H9 (cell line): ENCODE measurements at places on chromosomes 2 and 18.

DNA sequence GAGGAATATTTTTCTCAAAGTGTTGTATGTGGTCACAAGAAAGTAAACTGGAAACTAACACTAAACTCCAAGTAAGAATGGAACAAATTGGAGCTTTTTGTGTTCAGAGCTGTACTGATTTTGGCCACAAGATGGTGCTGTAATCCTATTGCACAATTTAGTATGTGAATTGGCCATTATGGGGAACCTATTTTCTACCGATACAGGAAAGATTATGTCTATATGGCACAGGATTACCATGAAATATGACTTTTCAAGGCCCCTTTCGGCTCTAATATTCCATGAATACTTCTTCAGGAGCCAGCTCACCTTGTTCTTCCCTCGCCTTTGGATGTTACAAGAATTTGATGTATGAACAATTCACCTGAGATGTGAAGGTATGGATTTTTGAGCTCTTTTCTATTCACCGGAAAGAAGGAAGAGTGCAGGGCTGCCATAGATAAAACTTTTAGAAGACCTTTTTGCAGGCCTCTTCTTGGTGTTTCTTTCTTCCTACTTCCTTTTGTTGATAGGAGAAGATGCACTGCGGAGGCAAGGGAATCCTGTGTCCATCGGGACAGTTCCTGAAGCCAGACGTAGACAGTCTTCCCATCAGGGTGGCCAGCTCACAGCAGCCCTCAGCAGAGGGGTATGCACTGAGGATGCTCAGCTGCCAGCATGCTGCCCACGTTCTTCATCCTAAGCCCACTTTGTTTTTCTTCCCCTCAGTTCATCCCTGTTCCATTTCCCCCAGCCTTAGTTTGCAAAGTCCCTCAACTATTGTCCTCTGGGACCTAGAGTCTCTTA, 13.3 kb downstream of the MRPL44 start:
- no peak for DNase-seq

- no peak for DNase-seq
Measured at GRCh38 chr2:28408764-28409599, 16.3 kb downstream of the FOSL2 start.

DNA sequence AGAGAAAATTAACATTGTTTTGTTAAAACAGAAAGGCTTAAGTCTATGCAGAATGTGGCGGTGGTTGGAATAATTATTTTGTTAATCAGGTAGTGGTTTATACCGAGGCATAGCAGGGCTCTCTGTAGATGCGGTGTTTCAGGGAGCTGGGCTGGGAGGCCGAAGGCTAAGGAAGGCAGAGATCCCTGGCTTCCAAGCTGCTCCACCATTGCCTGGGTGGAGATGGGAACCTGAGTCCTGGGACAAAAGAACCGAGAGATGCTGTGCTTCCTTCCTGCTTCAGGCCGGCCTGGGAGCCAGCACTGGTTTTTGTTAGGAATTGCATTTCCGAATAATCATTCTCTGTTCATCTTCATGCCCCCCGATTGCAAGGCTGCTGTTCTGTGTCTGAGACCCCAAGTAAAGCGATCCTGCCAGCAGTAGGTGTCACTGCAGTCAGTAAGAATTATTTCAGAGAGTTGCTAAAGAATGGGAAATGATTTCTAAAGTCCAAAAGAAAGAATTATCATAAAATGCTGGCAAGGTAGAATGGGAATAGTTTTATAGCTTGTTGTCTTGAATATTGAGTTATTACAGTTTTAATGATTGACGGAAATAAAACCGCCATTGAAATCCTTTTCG, 824.9 kb downstream of the GALR1 start:
- no peak for DNase-seq

- DNase-seq, result no peak
Measured at GRCh38 chr2:235630718-235631296, 137.0 kb downstream of the AGAP1 start.

DNA sequence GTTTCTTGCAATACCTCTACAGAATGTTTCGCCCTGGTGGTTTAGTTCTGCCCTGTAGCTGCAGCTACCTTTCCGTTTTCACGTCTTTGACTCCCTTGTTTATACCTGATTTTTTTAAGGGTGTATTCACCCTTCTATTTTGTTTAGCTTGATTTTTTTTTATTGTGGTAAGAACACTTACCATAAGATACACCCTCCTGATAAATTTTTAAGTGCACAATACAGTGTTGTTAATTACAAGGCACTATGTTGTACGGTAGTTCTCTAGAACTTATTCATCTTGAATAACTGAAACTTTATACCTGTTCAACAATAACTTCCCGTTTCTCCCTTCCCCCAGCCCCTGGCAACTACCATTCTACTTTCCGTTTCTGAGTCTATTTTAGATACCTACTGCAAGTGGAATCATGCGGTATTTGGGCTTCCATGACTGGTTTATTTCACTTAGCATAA, 48.9 kb upstream of the NABP1 start:
- no peak for DNase-seq

DNA sequence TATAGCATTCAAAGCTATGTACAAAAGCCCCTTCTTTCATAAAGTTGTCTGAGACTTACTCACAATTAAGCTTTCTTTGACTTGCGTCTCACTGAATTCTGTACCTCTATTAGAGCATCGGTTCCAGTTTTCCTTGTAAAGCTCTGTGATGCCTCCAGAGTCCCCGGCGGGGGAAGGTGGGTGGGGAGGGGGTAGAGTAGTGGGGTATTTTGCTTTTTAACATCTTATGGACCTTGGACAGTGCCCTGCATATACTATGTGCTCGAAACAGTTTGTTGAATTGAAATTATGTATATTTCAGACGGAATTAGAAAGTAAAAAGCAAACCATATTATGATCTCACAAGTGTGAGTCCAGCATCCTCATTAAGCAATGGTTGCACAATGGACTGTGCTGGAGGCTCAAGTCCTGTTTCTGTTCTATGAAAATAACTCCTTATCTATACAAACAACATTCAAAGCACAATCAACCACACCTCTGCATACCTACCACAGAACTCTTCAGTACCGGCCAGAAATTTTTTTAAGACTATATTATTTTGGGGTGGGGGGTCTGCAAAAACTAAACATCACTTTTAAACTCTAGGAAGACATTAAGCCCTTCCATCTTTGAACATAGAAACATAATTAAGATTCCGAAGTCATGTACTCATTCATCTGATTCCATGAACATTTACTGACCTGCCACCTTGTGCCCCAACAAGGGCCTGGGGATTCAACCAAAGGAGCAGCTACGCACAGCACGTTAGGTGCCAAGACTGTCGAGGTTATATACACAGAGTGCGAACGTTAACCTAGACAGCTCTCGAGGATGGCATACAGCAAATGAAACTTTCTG, 908 bp downstream of the STAT1 start:
- no peak for DNase-seq

DNA sequence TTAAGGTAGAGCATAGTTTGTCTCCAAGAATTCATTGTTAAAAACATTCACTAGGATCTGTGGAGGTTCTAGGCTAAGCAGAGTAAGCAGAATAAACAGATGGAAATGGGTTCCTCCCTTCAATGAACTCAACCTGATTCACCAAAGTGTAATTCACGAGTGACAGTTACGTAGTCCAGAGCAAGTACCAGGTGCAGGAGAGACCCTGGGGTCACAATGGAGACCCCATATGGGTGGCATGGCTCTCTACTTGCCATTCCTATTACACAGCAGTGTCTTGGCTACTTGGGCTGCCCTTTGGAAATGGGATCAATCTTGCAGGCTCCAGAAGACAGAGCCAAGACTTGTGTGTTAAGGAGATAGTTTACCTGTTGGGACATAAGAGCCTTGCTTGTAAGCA, 7.1 kb downstream of the MYCN start:
- DNase-seq, result no peak

- no peak for DNase-seq
Measured at GRCh38 chr2:228545748-228546145, 364.3 kb upstream of the SPHKAP start.

- DNase-seq, result peak; percentile 77
Measured at GRCh38 chr2:202038471-202039277, 5.0 kb downstream of the FZD7 start.

- no peak for DNase-seq
Measured at GRCh38 chr2:12429779-12430406, 286.8 kb upstream of the TRIB2 start.

GRCh38 chr2:88810488-88810887, 119.0 kb downstream of the RPIA start:
- DNase-seq, result no peak

- no peak for DNase-seq
Measured at GRCh38 chr2:171814883-171815282, 79.2 kb downstream of the SLC25A12 start.

GRCh38 chr2:55051026-55051866, 995 bp upstream of the RTN4 start:
- DNase-seq, result peak; percentile 48

GRCh38 chr2:20448246-20448976, 1.5 kb downstream of the RHOB start:
- DNase-seq, result peak; percentile 34

- no peak for DNase-seq
Measured at GRCh38 chr2:23485261-23485660, 100.3 kb downstream of the KLHL29 start.

GRCh38 chr2:30768708-30769480, 38.4 kb downstream of the CAPN13 start:
- DNase-seq, result no peak

DNA sequence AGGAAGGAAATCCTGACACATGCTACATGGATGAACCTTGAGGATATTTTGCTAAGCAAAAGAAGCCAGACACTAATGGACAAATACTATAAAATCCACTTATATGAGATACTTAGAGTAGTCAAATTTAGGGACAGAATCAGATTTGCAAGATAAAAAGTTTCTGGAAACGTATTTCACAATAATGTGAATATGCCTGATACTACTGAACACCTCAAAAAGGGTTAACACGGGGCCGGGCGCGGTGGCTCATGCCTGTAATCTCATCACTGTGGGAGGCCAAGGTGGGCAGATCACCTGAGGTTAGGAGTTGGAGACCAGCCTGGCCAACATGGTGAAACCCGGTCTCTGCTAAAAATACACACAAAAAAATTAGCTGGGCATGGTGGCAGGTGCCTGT, 1.7 kb upstream of the RMC1 start:
- no peak for DNase-seq

DNA sequence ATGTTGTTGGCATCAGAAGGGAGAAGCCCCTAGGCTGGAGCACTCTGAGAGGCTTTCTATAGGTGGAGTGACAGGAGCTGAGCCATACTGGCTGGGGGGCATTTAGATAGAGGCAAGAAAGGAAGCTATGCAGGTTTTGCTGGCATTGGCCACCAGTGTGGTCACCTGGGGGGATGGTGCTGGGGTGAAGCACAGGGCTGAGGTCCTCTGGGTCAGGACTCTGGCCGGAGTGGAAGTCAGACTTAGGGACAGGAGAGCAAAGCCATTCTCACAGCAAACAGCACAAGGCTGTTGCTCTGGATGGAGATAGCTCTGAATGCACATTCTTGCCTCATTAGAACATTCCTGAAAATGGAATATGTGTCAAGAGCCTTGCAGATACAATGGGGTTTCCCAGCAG, 47.4 kb downstream of the NTSR2 start:
- no peak for DNase-seq

DNA sequence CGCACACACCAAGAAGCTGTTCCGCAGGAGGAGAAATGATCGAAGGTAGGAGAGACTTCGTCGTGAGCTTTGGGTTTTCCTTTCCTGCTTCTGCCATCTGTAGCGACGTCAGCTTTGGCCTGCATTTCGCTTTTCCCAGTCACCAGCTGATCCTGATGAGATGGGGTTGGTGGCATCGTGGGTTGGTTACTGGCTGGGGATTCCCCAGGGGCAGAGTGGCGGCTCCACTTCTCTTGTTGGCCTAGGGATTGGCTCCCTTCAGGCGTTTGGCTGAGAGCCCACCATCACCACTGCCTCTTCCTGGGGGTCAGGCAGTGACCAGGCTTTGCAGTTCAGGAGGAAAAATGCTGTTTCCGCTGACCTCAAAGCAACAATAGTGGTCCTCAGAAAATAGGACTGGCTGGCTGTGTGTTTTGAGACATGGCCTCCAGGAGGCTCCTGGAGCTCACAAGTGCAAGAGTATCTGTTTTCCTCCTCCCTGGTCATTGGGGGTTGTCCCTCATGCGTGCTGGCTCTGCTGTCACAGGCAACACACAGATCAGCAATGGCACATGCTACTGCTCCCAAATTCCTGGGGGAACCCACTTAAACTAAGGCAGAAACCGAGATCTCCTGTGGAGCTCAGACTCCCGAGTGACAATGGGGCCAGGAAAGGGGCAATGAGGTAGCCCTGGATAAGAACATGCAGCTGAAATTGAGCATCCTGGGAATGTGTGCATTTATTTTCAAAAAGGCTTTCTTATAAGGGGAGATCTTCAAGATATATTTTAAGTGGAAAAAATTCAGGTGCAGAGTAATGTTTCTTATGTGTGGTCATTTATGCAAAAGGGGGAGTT, 173.0 kb downstream of the CTIF start:
- peak; percentile 51 for DNase-seq

- DNase-seq, result no peak
Measured at GRCh38 chr2:121567452-121567851, 36.8 kb downstream of the RNU4ATAC start.

DNA sequence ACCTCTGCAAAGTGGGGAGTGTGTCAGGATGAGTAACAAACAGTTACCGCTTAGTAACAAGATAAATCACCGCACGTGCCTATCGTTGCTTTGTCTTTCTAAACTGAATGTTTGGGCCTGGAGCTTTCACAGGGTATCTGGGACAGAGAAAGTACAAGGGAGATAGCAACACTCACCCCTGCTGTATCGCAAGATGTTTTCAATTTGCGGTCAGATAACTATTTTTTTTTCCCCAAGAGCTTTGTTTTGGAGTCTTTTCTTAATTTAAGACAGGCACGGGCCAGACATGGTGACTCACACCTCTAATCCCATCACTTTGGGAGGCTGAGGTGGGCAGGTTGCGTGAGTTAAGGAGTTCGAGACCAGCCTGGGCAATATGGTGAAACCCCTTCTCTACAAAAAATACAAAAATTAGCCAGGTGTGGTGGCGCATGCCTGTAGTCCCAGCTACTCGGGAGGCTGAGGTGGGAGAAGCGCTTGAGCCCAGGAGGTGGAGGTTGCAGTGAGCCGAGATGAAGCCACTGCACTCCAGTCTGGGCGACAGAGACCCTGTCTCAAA, 146.6 kb downstream of the GBX2 start:
- DNase-seq, result no peak

- no peak for DNase-seq
Measured at GRCh38 chr2:229620289-229620688, 94.1 kb downstream of the DNER start.

- no peak for DNase-seq
Measured at GRCh38 chr18:63819786-63820185, 44.6 kb downstream of the SERPINB7 start.

GRCh38 chr2:127647242-127648190, 1.6 kb downstream of the GPR17 start:
- DNase-seq, result no peak

GRCh38 chr18:76673281-76674185, 148.8 kb upstream of the ZNF236 start:
- DNase-seq, result no peak

GRCh38 chr18:78138983-78139496, 840.6 kb upstream of the SALL3 start:
- DNase-seq, result peak; percentile 69

GRCh38 chr18:72833471-72833870, 34.3 kb downstream of the NETO1 start:
- DNase-seq, result no peak
